ENCODE measurements at places on chromosomes 5 and 9.

DNA sequence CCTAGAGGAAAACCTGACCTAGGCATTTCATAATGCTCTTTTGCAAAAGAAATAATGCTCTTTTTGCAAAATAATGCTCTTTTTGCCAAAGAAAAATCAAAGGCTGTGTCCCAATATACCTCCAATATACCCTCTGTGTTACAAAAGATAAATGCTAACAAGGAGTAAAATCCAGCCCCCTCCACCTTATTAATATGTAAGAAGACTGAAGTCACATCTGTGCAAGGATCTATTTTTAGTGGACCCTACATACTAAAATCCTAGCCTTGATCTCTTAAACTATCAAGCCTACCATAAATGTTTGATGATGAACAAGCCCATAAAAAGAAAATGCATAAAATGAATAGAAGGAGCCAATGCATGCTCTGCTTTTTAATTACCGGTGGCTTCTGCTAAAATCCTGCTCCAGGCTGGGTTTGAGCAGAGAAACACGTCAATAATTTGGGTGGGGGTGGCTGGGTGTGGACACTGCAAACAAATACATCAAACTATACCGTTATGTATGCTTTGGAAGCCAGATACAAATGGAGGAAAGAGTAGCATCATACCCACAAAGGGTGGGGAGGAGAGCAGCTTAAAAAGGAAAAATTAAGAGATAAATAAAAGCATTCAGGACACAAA is 131.6 kb downstream of the SEMA6A start:
- no peak for DNase-seq

DNA sequence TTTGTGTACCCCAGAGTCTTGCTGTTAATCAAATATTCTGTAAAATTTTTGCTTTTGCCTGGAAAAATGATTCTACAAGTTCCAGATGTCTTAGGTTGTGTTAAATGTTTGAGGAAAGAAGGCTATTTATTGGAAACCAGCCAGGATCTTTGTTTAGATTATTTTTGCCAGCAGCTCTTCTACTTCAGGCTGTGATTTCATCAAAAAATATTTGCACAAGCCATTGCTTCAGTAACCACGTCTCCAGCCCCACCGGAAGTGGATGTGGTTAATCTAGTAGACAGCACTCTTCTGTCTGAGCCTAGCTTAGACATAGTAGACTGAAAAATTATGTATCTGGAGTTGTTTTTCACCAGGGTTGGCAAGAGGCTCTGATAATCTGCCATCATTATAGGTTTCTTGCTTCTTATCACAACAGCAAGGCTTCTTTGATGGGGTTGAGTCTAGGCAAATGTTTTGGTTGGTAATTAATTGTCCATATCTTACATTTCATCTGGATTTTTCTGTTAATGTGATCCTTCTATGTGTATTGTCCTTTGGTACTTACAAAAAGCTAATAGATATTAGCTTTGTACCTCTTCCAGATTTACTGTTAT is 17.1 kb downstream of the KCTD16 start:
- no peak for DNase-seq

- DNase-seq, result no peak
These were observed 26.1 kb downstream of the DAP start for GRCh38 chr5:10734832-10735523.

- DNase-seq, result no peak
These were observed 23.2 kb downstream of the TTF1 start for GRCh38 chr9:132383462-132383883.

GRCh38 chr5:67963789-67964519 is 251.6 kb upstream of the PIK3R1 start:
- DNase-seq, result no peak

DNA sequence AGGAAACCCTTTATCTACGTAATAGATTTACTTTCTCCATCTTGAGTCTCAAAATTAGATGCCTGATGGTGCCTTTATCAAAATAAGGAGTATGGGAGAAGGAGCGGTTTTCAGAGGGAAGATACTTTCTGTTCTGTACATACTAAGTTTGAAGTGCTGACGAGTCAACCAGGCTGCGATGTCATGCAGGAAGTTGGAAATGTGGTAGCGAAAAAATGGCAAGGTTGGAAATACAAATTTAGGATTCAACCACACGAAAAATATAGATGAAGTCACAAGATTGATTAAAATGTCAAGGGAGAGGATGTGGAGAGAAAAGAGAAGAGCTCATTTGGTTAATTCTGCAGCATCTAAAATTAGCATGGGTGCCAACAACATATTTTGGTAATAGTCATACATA is 129.5 kb downstream of the FOXD1 start:
- DNase-seq, result no peak

DNA sequence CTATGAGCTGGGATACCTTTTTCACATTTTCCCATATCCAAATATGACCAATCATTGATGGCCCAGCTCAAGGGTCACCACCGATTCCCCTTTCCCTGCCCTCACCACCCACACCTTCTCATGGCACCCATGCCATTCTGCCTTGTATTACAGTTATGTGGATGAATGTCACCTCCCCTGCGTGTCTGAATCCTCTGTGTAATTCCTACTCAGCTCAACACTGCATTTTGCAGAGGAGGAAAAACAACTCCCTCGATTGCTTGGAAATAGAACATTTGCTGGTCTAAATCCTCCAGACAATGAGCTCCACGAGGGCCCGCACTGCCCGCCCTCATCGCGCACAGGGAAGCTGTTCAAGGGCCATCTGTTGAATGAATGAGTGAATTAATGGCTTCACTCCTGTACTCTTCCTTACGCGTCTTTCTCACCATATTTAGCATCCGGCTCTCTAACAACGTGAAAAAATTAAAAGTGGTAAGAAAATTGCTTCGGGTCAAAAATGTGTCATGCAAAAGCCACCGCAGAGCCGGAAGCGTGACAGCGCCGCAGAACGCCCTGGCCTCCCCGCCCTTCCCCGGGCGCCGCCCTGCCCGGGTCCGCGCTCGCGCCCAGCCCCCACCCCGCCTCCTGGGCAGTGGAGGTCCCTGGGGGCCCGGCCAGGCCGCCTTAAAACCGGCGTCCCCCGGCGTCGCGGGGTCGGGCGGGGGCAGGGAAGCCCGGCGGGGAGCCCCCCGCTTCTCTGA is 704 bp downstream of the SUSD1 start:
- DNase-seq, result peak; percentile 60

- no peak for DNase-seq
These were observed 386.3 kb downstream of the DIRAS2 start for GRCh38 chr9:90256345-90256744.

GRCh38 chr9:130230631-130231030 is 34.9 kb upstream of the HMCN2 start:
- no peak for DNase-seq

DNA sequence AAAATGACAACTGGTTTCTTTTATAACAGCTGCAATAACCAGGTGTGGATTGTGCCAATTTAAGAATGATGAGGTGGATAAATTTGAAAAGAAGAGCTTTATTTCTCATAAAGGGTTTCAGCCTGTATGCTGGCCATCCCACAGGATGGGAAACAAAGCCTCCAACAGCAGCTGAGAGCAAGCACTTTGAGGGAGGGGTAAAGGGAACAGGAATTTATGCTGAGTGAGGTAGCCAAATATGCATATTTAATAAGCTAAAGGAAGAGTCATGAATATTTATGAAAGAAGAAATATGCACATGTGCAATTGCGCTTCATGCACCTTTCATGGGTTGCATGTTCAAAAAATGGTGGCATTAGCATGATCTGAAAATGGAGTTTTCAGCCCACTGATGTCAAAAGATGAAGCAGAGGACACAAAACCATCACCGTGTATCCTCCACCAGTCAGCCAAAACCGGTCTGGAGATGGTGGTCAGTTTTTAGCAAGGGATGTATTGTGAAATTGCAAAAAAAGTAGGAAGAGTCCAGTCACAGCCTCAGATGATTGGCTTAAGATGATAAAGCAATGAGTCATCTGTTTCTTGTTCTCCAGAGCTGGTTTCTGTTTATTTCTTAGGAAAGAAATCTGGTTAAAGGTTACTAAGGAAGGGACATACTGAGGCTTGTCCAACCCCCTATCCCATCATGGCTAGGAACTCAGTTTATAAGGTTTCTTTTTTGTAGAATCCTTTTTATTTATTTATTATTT is 47.9 kb downstream of the DEPDC1B start:
- no peak for DNase-seq

Measured in retina (tissue), 1 donor.